ENCODE measurements at places on chromosomes 5 and 9.

- no peak for DNase-seq
Observed at GRCh38 chr5:93226202-93226735, 354.8 kb downstream of the NR2F1-AS1 start.

- no peak for DNase-seq
Observed at GRCh38 chr5:82314964-82315758, 37.0 kb upstream of the RPS23 start.

DNA sequence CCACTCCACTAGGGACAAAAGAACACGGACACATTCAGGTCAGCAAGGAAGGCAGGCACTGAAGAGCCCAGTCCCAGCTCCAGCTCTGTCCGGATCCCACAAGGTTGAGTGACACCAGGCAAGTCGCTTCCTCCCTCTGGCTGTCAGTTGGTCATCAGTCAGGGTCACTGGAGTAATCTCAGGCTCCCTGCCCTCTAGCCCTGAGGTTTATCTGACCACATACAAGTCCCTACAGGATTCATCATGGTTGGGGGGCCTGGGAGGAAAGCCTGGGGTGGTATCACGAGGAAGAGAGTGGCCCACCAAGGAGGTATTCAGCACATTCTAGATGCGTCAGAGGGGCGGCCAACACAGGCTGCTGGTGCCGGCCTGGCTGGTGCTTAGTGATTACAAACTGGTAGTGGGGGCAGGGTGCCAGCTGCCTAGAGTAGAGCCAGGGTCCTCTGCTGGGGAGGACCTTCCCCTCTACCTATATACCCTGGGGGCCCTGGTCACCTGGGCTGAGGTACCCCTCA lies 81.5 kb downstream of the SHB start:
- no peak for DNase-seq

- DNase-seq = no peak
Observed at GRCh38 chr9:6040077-6040476, 24.7 kb upstream of the RANBP6 start.

GRCh38 chr9:116985596-116985995 lies 298.5 kb downstream of the TRIM32 start:
- DNase-seq = no peak

DNA sequence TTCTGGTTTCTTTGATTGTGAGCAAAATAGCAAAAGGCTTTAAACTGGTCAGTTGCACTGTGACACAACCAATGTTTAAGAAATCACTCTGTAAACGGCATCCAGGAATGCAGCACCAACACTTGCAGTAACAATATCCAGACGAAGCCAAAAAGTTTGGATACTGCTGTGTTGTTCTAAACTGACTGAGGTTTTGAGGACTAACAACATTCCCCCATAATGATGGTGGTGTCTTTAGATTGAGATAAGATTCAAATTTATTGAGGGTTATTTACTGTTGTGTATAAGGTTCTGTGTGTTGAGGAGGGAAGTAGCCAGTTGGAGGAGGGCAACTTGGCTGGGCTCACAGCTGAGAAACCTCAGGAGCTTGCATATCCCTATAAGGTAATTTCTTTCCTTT lies 353.6 kb downstream of the BNC2 start:
- DNase-seq = no peak

GRCh38 chr5:173538018-173538417 lies 78.4 kb downstream of the BOD1 start:
- DNase-seq = no peak

DNA sequence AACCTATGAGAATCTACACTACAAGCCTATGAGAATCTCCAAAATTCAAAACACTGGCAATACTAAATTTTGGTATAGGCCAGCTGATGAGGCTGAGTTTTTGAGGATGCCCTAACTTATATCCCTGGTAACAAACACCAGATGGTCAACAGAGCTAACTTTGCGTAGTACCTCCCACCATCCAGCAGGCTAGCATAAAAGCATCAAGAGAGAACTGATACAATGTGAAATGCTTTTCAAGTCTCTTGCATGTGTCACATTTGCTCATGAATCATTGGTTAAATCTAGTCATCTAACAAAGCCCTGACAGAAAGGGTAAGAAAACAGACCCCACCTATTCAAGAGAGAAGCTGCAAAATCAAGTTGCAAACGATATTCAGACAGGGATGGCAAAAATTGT lies 1609.7 kb upstream of the CDH9 start:
- no peak for DNase-seq

GRCh38 chr5:136529081-136529480 lies 163.7 kb upstream of the TRPC7 start:
- no peak for DNase-seq

DNA sequence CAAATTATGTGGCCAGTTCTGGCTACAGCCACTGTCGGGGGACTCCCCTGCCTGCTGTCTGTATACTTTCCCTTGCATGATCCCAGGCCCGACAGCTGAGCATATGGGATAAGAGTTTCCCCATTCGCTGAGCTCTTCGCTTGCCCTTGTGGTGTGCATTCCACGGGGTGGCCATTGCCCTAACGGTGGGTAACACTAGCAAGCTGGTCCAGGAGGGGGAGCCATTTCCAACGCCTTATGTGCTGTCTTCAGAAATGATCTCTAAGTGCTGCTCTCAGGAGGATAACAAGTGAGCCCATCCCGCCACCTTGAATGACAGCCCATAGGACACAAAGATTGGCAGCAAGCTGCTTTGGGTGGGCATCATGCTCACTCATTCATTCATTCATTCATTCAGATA lies 190.9 kb downstream of the FSTL4 start:
- no peak for DNase-seq

DNA sequence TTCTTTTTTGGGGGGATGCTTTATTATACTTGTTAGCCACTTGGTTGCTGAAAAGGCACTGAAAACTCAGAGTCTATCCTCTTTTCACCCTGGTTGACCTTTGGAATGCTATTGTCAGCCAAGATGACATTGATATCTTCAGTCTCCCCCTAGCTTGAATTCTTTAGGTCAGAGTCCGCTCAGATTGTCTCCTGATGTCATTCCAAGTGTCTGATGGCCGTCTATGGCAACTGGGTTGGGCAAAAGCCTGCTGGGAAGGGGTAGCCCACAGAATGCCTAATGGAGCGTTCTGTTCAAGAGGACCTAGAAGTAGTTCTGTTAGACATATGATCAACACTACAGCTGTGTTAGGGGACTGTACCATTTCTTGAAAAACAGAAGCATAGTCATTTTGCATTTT lies 9.7 kb upstream of the MEF2C start:
- DNase-seq = no peak

- no peak for DNase-seq
Observed at GRCh38 chr5:171429543-171429910, 10.1 kb downstream of the FGF18 start.

DNA sequence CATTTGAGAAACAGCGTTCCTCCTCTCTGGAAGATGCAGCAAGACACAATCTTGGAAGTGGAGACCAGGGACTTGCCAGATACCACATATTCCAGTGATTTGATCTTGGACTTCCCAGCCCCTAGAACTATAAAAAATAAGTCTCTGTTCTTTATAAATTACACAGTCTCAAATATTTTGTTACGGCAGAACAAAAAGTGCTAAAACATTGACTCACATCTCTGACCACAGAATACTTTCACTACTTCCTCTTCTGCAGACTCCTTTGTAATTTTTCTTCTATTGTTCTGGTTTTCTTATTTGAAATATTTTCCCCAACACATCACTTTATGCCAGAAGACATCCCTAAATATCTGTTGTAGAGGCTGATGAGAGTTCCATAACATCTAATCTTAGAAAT lies 706.1 kb upstream of the CDH18 start:
- DNase-seq = no peak

DNA sequence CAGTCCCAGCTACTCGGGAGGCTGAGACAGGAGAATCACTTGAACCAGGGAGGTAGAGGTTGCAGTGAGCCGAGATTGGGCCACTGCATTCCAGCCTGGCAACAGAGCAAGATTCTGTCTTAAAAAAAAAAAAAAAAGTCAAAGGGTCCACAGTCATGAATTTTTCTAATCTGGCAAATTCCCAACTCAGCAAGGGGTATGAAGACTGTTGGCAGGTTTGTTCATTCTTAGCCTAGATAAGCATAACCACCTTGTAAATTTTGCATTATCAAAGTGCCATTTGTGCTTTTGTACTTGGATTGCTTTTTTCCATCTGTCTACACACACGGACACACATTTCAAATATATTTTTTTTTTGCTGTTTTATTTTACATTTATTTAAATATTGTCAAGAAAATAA lies 299.8 kb upstream of the NUDT12 start:
- no peak for DNase-seq

GRCh38 chr5:165076686-165077085 lies 1571.3 kb downstream of the MAT2B start:
- no peak for DNase-seq

DNA sequence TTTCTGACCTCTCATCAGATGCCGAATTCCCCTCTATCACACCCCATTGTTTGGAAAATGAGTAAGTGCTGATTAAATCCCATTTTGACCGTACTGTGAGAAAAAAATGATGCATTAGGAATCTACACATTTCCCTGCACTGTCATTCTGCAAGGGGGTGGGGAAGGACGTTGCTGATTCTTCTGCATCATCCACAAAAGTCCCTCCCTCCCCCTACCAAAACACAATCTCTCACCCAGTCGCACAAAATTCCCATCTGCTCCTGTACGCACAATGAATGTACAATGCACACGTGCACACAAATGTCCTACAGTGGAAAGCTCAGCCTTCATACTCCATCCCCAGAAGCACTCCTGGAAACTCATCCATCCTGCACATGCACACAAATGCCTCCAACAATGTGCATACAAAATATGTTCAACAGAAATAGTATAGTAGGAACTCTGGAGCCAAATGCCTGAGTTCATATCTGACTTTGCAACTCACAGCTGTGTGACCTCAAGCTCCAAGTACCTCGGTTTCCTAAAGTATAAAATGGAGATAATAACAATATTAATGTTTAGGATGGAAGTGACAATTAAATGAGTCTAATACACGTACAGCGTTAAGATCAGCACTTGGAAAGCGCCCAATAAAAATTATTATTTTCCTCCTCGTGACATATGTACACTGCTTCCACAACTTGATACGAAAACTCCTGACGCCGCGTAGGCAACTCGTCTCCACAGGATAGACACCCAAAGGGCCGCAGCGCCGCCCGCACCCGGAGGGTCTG lies 809 bp downstream of the TNIP1 start:
- DNase-seq = no peak

- no peak for DNase-seq
Observed at GRCh38 chr9:16221822-16222547, 648.5 kb downstream of the BNC2 start.

DNA sequence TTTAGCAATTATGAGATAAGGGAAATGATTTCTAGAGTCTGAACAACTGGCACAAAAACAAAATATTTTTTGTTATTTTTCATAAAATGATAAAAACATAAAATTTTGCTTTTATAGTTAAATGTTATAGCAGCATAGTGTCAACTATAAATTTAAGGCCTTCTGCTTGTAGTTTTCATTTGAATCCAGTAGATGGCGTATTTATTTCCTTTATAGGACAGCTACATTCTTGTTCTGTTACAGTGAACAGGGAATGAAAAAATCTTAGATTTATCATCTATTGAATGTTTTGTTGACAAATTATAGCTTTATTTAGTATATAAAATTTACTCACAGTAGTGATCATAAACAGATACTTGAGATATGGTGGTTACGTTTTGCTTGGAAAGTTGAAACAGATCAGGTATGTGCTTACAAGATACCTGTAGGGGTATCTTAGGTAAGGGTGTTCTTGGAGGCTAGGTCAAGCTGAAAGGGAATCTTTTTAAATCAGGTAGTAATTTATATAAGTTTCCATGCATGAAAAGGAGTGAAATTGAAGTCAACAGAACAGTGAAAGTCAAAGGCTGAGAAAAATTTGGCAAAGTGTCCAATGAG lies 239.3 kb upstream of the GRIN3A start:
- DNase-seq = no peak

GRCh38 chr9:25752398-25752797 lies 74.2 kb upstream of the TUSC1 start:
- no peak for DNase-seq

DNA sequence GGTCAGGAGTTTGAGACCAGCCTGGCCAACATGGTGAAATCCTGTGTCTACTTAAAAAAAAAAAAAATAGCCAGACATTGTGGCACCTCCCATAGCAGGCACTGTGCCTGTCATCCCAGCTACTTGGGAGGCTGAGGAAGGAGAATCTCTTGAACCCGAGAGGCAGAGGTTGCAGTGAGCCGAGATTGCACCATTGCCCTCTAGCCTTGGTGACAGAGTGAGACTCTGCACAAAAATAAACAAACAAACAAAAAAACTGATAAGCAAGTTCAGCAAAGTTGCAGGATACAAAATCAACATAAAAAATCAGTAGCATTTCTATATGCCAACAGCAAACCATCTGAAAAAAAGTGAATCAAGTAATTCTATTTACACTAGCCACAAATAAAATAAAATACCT lies 64.8 kb upstream of the TTC23L start:
- DNase-seq = no peak

GRCh38 chr5:33340195-33340594 lies 100.6 kb upstream of the TARS1 start:
- DNase-seq = no peak

GRCh38 chr5:163585206-163585605 lies 79.8 kb downstream of the MAT2B start:
- DNase-seq = no peak

GRCh38 chr9:132046456-132046855 lies 33.2 kb downstream of the MED27 start:
- DNase-seq = no peak

DNA sequence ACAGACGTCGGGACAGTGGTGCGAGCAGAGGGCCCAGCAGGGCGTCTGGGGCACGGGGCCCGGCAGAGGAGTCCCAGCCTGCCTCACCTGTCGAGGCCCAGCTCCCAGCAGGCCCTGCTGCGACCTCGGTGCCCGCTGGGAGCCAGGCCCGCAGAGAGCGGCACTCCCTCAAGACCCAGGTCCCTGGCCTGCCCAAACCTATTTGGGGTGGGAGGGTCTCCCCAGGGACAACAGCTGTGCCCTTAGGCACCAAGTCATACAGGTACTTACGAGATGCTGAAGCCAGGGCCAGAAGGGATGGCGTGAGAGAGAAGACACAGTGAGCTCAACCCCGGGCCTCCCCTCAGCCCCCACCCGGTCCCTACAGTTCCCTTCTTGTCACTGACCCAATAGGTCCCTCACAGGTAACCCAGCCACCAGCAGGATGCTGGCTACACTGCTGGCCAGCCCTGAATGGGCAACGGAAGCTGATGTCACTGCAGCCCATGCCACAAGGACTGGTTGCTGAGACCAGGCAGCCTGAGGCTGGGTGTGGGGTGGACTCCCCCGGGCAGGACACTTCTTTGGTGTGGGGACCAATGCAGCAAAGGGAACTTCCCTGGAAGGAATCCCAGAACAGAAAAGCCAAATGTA lies 3.7 kb downstream of the NSMF start:
- DNase-seq = no peak

DNA sequence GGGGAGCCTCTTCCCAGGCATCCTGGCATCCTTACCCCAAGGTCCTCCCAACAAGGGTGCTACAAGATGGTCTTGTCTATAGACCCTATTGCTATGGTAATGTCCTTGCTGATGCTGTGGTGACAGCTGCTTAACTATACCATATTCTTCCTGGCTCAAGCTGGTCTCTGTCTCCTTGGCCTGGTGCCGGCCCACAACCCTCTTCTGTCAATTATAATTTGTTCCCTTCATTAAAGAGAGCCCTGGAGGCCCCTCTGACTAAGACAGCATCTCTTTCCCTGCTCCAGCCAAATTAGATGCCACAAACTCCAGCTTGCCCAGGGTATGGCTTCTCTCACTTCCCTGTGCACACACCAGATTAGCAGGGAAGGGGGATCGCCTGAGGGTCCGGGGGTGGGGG lies 86.7 kb downstream of the PSD2 start:
- DNase-seq = no peak

Measured in stimulated activated CD4-positive, alpha-beta T cell treated with anti-CD3 and anti-CD28 coated beads, Interleukin-15, amount 100 ng/mL, for 1 hour (primary cell).